Activated T-cell treated with anti-CD3 and anti-CD28 coated beads, Interleukin-2, amount 50 U/mL, for 24 hours (primary cell): ENCODE measurements at places on chromosomes 12 and 14.

DNA sequence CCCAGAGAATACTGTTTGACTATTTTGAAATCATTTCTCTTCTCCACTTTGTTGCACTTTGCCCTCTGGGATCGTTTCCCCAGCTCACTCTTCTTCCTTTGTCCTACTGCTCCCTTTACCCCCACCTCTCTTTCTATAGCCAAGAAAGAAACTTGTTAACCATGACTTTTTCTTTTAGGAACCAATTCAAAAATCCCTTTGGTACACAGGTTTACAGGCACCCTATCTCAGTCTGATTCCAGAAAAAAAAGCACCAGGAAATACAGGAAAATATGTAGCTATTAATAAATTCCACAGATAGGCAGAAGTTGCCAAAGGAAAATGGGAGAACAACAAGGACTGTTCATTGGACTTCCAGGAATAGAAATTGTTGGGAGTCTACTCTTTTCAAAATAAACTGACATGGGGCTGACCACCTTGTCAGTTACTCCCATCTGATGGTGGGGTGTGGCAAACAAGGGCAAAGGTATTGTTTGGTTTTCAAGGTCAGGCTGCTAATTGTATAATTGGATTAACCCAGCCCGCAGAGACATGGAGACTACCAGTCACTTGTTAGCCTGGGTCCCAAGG lies 82.4 kb downstream of the CRADD start:
- H3K4me3 ChIP-seq = no peak overlapping the region
- H3K4me1 ChIP-seq = peaks cover 25% of the 10 kb centered on the region
- no peak for DNase-seq
- no peak overlapping the region for H3K27ac ChIP-seq

DNA sequence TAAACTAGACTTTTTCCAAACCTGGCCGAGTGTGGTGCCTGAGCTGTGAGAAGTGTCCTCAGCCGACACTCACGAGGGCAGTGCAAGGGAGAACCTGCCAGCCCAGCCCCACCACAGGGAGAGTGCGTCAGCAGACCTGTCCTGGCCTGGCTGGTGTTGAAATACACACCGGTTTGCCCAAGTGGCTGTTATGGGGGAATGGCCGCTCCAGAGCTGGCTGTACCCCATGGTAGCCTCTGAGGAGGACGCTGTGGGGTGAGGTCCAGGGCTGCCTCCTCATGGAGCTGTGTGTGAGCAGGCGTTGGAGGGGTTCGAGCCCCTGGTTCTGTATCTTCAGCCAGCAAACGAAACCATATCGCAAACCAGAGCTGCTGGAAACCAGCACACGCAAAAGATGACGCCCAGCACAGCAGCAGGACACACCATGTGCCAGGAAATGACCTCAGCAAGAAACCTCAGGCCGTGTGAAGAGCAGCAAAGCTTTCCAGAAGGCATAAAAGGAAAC lies 9.4 kb downstream of the ANKRD9 start:
- peak overlapping the region; percentile 80 for H3K27ac ChIP-seq
- H3K36me3 ChIP-seq = peaks cover 15% of the 10 kb centered on the region
- no peak overlapping the region for H3K4me3 ChIP-seq
- no peak for DNase-seq

DNA sequence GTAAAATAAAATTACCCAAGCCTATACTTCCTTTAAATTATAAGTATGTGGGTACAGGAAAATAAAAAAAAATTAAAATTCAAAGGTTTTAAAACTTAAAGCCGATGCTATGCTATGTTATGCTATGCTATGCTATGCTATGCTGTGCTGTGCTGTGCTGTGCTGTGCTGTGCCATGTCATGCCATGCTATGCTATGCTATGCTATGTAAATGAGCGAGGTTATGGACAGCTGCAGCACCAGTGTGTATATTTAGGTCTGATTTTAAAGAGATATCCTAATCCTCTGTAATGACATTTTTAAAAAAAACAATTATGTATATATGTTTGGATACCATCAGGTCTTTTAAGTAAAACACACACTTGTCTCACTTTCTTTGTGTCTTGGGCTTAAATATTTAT lies 1822.0 kb upstream of the SEL1L start:
- no peaks in the 10 kb centered on the region for H3K4me1 ChIP-seq
- H3K27ac ChIP-seq = no peak overlapping the region
- no peak for DNase-seq
- H3K4me3 ChIP-seq = no peak overlapping the region

DNA sequence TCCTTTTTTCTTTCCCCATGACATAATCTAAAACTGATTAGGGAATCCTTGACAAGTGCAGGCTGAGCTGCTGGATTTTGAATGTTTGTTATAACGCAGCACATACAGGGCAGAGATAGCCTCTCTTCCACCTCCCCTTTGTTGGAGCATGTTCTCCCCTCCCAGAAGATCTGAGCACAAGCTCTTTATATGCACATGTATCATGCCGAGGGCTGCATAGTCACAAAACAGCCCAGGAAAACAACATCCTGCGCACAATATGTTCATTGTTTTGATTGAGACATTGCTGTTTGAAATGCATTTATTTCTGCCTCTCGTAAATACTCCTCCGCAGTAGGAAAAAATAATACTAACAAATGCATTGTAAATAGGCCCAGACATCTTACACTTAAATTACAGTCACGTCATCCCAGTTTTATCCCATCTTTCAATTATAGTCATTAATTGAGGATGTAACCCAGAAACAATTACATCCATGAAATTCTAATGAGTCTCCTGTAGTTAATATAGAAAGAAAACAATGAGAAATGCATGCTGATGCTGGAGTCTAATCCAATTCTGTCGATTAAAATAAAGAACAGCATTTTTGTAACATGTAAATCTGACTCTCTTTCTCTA lies 401.8 kb downstream of the BTG1 start:
- H3K27me3 ChIP-seq = no peaks in the 10 kb centered on the region
- H3K36me3 ChIP-seq = no peaks in the 10 kb centered on the region
- H3K4me1 ChIP-seq = no peaks in the 10 kb centered on the region
- H3K4me3 ChIP-seq = no peak overlapping the region
- DNase-seq = no peak
- H3K27ac ChIP-seq = no peak overlapping the region

DNA sequence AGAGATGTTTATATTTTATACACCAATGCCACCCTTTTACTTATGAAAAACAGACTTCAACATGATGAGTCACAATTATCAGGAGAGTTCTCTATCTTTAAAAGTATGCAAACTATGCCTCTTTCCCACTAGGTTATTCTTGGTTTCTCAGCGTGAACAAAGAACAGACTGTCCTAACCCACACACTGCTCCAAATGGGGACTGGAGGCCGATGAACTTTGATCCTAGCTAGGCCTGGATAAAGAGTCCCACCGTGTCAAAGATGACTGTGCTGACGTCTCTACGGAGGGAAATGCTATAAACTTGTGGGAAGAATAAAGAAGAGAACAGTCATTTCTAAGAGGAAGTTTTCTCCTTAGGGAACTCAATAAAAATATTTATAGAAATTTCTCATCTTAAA lies 160.1 kb downstream of the EPS8 start:
- peaks cover 2% of the 10 kb centered on the region for H3K4me1 ChIP-seq
- no peaks in the 10 kb centered on the region for H3K27me3 ChIP-seq
- H3K36me3 ChIP-seq = no peaks in the 10 kb centered on the region
- DNase-seq = no peak
- no peak overlapping the region for H3K4me3 ChIP-seq

DNA sequence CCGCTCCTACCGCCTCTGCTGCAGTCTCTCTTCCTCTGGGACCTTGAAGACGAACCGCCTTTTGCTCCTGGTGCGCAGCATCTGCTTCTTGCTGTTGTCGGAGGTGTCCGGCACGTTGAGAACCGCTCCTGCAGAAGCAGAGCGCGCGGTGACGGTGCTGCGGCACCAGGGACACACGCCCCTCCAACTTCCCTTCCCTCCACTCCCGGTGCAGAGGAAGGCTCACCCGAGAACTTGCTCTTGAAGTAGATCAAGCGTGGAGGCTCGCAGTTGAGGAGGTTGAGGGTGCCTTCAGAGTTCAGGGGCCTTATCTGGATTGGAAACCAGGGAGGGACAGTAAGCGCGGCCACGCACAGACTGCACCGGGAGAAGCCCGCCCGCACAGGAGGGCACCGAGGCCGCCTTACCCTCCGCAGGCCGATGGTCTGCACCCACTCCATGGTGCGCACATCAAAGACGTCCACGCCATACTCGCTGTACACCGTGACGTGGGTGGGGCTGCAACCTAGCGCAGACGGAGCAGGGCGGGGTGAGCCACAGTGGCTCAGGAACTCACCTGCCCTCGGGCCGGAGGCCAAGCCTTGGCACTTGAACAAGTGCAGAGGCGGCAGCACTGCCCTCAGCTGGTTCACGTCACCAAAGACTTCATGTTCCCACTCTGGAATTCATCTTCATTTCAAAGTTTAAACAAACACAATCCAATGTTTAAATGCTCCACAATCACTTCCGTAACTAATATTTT lies 17.5 kb downstream of the AMN start:
- no peaks in the 10 kb centered on the region for H3K4me1 ChIP-seq
- no peak overlapping the region for H3K27ac ChIP-seq
- H3K4me3 ChIP-seq = no peak overlapping the region

- no peak overlapping the region for H3K27ac ChIP-seq
- DNase-seq = peak; percentile 37
- H3K4me1 ChIP-seq = no peaks in the 10 kb centered on the region
These were observed 107.0 kb downstream of the ADAMTS20 start for GRCh38 chr12:43444940-43445564.

- no peak for DNase-seq
- no peaks in the 10 kb centered on the region for H3K27me3 ChIP-seq
- H3K4me3 ChIP-seq = no peak overlapping the region
- no peaks in the 10 kb centered on the region for H3K36me3 ChIP-seq
These were observed 27.4 kb upstream of the CEBPE start for GRCh38 chr14:23146351-23146910.

- no peaks in the 10 kb centered on the region for H3K36me3 ChIP-seq
- H3K4me3 ChIP-seq = no peak overlapping the region
- H3K4me1 ChIP-seq = peaks cover 2% of the 10 kb centered on the region
- no peak for DNase-seq
- peaks cover 28% of the 10 kb centered on the region for H3K27me3 ChIP-seq
These were observed 56.1 kb upstream of the TCL1A start for GRCh38 chr14:95769976-95770375.

GRCh38 chr14:98890556-98891340 lies 381.2 kb downstream of the BCL11B start:
- H3K27ac ChIP-seq = no peak overlapping the region
- no peak overlapping the region for H3K4me3 ChIP-seq
- peaks cover 8% of the 10 kb centered on the region for H3K4me1 ChIP-seq
- DNase-seq = no peak
- H3K27me3 ChIP-seq = no peaks in the 10 kb centered on the region

DNA sequence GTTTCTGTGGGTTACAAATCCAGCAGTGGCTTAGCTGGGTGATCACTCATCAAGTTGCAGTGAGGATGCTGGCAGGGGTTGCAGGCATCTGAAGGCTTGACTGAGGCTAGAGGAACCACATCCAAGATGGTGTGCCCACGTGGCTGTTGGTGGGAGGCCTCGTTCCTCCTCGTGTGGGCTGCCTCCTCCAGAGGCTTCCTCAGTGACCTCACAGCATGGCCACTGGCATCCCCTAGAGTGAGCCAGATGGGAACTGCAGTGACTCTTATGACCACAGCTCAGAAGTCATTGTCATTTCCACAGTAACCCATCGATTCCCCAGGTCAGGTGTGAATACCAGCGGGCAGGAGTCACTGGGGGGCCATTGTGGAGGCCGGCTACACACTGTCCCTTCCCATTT lies 17.8 kb downstream of the AACS start:
- no peak overlapping the region for H3K4me3 ChIP-seq
- no peak for DNase-seq
- H3K27me3 ChIP-seq = no peaks in the 10 kb centered on the region

DNA sequence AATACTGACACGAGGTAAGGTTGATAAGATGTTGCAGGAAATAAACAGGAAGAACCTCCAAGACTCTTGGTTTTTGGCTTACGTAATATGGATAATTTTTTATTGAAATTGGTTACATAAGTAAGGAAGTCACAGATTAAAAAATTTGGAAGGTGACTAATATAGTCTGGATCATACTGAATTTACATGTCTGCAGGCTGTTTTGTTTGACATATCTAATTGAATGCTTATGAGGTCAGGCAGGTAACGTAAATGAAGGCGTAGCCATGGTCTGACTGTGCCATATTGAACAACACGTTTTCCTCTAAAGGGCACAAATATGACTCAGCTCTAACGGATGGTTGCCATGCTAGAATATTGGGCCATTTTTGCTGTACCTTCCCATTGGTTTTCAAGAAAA lies 648.1 kb upstream of the NOVA1 start:
- no peaks in the 10 kb centered on the region for H3K4me1 ChIP-seq
- no peak overlapping the region for H3K4me3 ChIP-seq
- H3K27ac ChIP-seq = no peak overlapping the region
- no peaks in the 10 kb centered on the region for H3K36me3 ChIP-seq

GRCh38 chr12:110940933-110941332 lies 20.6 kb upstream of the MYL2 start:
- H3K4me1 ChIP-seq = peaks cover 6% of the 10 kb centered on the region
- H3K4me3 ChIP-seq = no peak overlapping the region
- DNase-seq = no peak
- H3K36me3 ChIP-seq = no peaks in the 10 kb centered on the region

GRCh38 chr14:51544901-51545300 lies 106.8 kb upstream of the FRMD6 start:
- H3K4me1 ChIP-seq = no peaks in the 10 kb centered on the region
- DNase-seq = no peak
- H3K27ac ChIP-seq = no peak overlapping the region
- H3K27me3 ChIP-seq = peaks cover 29% of the 10 kb centered on the region

- H3K4me1 ChIP-seq = no peaks in the 10 kb centered on the region
- no peaks in the 10 kb centered on the region for H3K27me3 ChIP-seq
- no peaks in the 10 kb centered on the region for H3K36me3 ChIP-seq
- DNase-seq = no peak
These were observed 127.2 kb upstream of the MYF6 start for GRCh38 chr12:80580254-80580653.

DNA sequence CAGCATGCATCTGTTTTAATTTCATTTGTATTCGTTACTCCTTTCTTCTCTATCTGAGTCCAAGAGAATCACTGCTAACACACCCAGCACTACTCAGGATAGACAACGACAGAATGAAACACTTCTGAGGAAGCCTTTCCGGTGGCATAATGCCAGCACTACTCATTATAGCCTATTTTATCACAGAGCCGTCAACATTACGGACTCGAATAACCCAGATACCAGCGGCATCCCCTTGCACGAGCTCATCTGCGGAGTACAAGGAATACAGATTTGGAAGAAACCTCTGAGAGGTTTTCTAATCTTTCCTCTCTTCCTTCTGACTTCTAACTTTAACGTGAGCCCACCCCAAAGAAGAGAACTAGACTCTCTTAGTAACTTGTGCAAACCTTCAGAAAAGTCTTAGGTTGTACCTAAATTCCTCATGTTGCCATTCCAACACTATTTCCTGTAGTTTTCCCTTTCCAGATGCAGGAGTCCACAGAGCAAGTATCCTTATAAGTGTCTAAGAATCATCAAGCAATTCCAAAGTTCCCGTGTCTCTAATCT lies 248.1 kb downstream of the APAF1 start:
- no peak overlapping the region for H3K4me3 ChIP-seq
- H3K27ac ChIP-seq = no peak overlapping the region
- peaks cover 71% of the 10 kb centered on the region for H3K27me3 ChIP-seq
- H3K4me1 ChIP-seq = no peaks in the 10 kb centered on the region
- no peaks in the 10 kb centered on the region for H3K36me3 ChIP-seq
- DNase-seq = no peak
